ENCODE measurements at places on chromosomes 2 and 18.
A peak's percentile ranks its signal among the peaks of the same experiment; 100 is the strongest.

DNA sequence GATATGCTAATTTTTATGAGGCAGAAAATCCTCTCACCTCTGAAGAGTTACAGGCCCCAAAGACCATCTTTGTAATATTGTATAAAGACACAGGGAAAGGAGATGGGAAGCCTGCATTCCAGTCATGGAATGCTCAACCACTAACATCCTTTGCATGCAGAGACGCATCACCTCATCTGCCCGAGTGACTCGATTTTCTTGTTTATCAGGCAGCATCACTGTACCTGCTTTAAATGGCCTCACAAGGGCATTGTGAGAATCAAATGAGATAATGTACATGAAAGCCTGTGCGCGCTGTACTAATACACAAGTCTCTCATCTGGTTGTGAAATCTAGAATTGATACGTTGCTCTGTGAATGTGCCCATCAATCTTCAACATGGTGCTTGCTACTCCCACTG lies 10.2 kb upstream of the TMEM247 start:
- no peak for DNase-seq

GRCh38 chr2:44291281-44292248 lies 16.3 kb downstream of the SLC3A1 start:
- peak; percentile 35 for DNase-seq

DNA sequence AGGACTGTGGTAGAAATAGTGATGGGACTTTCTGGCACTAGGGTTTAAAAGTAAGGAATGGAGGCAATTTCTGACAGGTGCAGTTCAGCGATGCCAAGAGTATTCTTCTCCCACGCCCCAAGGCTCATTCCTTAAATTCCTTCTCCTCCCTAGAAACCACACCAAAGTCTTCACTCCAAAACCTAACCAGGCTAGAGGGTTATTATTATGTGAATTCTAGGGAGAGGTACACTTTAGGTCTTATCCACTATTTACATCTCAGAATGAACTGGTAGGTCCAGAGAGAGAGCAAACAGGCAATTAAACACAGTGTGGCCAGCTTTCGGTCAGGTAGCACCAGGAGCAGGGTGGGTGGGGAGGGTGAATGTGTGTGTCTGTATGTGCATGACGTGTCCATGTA lies 11.4 kb downstream of the IL1F10 start:
- DNase-seq = no peak

DNA sequence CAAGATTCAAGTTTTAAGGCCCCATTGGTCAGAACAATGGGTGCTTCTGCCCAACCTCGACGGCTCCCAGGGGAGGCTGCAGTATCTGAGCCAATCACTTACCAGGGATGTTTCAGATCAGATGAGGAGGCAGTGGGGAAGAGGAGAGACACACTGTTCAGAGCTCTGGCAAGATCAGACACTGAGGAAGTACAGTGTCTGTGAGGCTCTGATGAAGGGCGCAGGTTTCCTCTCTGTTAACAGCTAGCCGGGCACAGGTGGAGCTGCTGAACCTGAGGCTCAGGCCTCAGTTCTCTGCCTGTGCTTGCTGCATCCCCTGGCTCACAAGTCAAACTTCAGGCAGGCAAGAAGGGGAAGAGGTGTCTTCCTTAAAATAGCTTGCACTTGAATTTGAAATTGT lies 69.7 kb downstream of the TPO start:
- no peak for DNase-seq

DNA sequence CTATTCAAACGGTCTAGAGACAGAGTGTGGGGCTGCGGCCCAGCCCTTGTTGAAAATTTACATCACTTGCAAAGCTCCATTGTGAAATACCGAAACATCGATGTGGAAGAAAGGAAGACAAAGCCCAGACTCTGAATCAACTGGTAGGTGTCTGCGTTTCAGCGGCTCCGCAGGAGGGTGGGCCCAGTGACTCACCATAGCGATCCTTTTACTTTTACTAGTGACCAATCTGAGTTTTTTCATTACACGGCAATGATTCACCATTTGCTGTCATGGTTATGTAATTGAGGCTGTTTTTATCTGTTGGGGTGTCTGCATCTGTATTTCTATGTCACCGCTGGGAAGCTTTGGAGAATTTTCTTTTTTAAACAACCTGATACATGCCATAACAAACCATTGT lies 66.6 kb upstream of the ODC1 start:
- no peak for DNase-seq

DNA sequence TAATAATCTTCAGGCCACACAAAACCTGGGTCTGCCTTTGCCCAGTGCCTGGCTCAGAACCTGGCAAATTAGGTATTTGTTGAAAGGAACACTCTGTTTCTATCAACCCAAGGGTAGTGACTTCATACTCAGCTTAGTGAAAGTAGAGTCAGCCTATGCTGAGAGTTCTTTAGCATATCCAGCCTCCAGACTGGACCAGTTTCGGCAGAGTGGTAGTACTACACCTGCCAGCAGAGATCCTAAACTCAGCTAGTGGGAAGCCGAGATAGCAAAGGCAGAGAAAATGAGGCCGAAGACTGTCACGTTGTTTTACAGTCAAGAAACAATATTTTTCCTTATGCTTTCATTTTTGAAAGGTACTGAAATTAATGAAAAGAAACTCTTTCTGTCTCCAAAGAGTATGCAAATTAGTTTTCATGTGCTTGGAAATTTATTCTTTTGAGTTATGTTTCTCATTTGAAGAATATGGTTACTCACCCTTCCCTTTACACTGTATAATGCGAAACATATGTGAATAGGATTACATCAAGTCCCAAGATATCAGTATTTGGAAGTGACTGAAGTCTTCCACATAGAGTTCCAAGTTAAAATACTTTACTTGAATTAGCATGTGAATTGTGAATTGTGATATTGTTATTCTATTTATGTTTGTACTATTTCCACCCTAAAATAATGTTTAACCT lies 52.2 kb upstream of the UGP2 start:
- no peak for DNase-seq

- no peak for DNase-seq
Measured at GRCh38 chr18:45551142-45551815, 64.0 kb upstream of the SLC14A2 start.

DNA sequence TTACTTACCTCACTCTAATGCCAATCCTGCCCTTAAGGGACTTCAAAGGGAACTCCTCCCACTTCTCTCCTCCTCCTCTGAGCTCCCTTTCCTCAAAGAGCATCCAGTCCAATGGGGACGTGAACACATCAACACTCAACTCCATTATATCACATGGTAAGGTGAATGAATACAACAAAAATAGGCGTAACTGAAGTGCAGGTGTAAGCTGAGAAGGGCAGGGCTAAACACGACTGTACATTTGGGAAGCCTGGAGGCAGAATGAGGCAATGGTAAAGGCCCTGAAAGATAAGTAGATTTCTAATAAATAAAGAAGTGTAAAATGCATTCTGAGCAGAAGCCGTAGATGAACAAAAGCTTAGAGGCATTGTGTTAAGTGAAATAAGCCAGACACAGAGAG lies 226.1 kb upstream of the TRIB2 start:
- no peak for DNase-seq

- DNase-seq = no peak
Measured at GRCh38 chr2:207110310-207110709, 55.4 kb downstream of the KLF7 start.

GRCh38 chr2:222743251-222743812 lies 71.9 kb downstream of the MOGAT1 start:
- DNase-seq = no peak

DNA sequence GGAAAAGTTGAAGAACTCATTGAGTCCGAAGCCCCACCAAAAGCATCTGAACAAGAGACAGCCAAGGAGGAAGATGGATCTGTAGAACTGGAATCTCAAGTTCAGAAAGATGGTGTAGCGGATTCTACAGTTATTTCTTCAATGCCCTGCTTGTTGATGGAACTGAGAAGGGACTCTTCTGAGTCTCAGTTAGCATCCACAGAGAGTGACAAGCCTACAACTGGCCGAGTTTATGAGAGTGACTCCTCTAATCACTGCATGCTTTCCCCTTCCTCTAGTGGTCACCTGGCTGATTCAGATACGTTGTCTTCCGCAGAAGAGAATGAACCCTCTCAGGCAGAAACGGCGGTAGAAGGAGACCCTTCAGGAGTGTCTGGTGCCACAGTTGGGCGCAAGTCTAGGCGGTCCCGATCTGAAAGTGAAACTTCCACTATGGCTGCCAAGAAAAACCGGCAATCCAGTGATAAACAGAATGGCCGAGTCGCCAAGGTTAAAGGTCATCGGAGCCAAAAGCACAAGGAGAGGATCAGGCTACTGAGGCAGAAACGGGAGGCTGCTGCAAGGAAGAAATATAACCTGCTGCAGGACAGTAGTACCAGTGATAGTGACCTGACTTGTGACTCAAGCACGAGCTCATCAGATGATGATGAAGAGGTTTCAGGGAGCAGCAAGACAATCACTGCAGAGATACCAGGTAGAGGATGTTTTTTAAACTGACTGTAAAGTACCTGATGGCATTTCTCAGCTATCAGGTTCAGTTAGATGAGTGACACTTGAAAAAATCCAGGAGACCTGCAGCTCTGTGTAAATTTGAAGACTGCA lies 111.9 kb downstream of the HAUS1 start:
- DNase-seq = no peak

GRCh38 chr2:230312638-230313037 lies 14.4 kb upstream of the SP140L start:
- DNase-seq = no peak

DNA sequence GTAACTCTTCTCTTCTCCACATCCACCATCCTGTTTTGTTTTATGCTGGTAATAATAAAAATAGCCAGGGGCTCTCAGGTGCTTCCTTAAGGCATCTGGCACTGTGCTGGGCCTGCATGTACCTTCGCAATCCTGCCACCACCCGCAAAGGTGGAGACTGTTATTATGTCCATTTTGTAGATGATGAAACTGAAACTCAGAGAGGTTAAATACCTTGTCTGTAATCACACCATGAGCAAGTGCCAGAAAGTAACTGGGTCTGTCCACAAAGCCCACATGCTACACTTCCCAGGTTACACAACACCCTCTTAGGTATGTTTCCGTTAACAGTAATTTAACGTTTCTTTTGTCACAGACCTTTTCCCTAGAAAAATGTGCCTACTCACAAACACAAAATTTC lies 27.0 kb downstream of the NRP2 start:
- DNase-seq = no peak

GRCh38 chr18:23703057-23703986 lies 14.1 kb downstream of the LAMA3 start:
- DNase-seq = peak; percentile 61

GRCh38 chr18:23321996-23322395 lies 131.1 kb upstream of the RIOK3 start:
- no peak for DNase-seq

DNA sequence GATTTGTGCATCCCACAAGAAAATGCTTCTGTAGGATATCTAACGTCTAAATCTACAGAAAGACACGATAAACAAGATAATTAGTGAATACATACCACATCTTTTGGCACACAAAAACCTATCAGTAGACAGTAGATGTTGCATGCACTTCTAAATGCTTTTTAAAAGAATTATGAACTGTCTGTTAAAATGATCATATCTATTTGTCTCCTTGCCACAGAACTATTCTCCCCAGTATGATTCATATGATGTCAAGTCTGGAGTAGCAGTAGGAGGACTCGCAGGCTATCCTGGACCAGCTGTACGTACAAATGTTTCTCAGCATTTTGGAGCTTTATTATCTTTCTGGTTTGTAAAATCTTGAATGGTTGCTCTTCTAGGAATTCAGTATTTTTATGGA lies 12.7 kb downstream of the COL3A1 start:
- DNase-seq = no peak

DNA sequence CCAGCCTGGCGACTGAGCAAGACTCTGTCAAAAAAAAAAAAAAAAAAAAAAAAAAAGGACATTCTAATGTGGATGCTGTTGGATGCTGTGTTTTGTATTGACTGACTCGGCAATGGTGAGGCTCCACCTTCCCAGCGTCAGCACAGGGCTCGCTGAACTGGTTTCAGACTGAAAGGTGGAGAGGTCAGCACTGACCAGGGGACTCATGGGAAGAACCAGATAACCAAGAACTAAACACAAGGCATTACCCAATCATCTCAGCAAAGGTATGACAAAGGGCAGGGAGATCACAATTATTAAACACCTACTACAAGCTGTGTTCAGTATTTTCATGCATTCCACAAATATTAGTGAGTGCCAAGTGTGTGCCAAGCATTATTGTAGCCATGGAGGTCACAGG lies 103.2 kb downstream of the LRATD1 start:
- no peak for DNase-seq

DNA sequence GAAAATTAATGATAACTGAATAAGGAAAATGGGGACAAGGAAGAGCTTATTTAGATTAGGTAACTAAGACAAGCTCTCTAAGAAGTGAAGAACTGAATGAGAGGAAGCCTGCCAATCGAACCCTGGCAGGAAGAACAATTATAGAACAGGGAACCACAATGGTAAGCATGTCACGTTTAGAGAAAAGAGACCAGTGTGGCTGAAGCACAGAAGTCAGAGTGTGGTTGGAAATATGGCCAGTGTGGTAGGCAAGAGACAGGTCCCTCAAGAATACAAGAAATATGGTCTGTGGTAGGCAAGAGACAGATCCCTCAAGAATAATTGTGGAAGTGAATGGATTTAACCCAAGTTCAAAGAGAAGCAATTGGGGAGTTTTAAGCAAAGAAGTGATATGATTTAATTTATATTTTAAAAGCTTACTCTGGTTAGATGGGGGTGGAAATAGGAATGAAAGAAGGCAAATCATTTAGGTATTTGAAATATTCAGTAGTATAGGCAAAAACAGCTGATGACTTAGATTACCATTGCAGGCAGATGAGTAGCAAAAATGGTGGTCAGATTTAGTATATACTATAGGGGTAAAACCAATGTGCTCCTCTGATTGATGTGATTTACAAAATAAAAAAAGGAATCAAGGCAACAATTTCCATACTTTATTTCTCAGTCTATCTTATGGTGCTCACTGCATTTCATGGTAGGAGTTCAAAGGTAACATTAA lies 38.8 kb upstream of the ERMN start:
- no peak for DNase-seq

- DNase-seq = no peak
Measured at GRCh38 chr2:188916736-188917135, 57.4 kb upstream of the COL3A1 start.

- DNase-seq = no peak
Measured at GRCh38 chr18:22830511-22830910, 102.6 kb upstream of the RBBP8 start.

DNA sequence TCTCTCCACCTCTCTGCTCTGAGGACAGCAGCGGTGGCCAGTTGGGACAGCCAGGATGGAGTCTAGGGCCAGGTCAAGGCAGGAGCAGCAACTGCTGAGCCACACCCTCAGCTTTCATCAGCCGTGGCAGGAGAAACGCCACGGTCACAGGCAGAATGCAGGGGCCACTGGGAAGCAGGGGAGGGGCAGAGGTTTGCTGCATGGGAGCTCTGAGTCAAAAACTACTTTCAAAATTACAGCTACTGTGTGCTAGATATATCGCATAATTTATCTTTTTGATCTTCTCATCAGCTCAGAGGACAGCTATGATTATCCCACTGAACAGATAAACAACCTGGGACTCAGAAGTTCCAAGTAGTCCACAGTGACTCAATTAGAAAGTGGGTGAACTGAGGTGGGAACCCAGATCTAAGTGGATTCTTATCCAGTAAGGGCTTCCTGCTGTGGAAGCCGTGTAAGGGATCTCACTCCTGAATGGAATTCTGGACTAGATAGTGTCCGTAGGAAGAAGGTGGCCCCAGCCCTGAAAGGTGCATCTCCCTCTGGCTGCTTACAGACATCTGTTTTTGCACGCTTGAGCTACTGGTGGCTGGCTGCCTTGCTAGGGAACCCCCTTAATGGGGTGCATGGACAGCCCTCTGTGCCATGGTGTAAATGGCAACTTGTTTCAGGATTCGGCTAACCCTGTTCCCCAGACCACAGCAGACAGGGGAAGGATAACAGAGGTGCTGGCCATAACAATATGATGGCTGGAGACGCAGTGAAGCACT lies 194.6 kb upstream of the SMAD2 start:
- DNase-seq = no peak

- DNase-seq = no peak
Measured at GRCh38 chr18:7089369-7089768, 28.2 kb downstream of the LAMA1 start.

Data from COR-L47 (cell line).